ENCODE measurements at places on chromosomes 5 and 9.

- DNase-seq, result no peak
These were observed 26.6 kb upstream of the OR2K2 start for GRCh38 chr9:111356481-111357244.

GRCh38 chr9:117412006-117412715 lies 2.7 kb downstream of the ASTN2 start:
- no peak for DNase-seq

GRCh38 chr5:75363726-75364495 lies 26.9 kb downstream of the HMGCR start:
- DNase-seq, result no peak

- no peak for DNase-seq
These were observed 10.7 kb downstream of the OR1L8 start for GRCh38 chr9:122572456-122572855.

GRCh38 chr9:129906298-129906697 lies 71.0 kb downstream of the USP20 start:
- no peak for DNase-seq

GRCh38 chr9:77457916-77458592 lies 190.1 kb downstream of the GNA14 start:
- peak; percentile 59 for DNase-seq

DNA sequence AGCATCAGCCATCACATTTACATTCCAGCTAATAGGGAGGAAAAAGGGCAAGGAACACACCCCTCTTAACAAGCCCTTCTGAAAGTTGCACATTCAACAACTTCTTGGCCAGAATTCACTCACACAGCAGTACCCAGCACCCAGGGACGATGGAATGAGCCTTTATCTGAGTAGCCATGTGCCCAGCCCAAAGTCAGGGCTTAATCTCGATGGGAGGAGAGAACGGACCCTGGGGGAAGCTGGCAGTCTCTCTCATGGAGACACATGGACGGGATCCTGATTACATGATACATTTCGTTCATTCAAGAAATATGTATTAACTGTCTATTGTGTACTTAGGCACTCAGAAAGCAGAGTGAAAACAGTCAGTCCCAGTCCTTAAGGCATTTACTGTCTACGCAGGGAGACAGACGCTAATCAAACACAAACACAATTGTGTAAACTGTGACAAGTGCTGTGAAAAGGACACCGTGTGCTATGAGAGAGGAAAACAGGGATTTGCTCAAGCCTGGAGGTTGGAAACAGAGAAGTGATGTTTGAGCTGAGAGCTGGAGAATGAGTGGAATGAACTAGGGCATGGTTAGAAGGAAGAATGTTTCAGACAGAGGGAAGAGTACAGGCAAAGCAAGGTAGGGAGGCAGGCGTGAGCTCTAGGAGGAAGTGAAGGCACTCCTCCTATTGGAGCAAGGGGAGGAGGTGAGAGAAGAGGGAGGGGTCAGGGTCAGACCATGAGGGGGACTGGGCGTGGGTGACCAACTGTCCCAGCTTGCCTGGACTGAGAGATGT lies 7.4 kb downstream of the OTULINL start:
- no peak for DNase-seq

- no peak for DNase-seq
These were observed 1007.1 kb upstream of the WWC1 start for GRCh38 chr5:167284222-167284890.

GRCh38 chr5:150085191-150085912 lies 1.0 kb downstream of the CSF1R start:
- no peak for DNase-seq

Data from stimulated activated CD4-positive, alpha-beta T cell treated with anti-CD3 and anti-CD28 coated beads, Interleukin-4, amount 100 ng/mL, for 1 hour (primary cell).